Stimulated activated CD4-positive, alpha-beta T cell treated with anti-CD3 and anti-CD28 coated beads, Interleukin-2, amount 100 ng/mL, for 4 hours (primary cell): ENCODE measurements at places on chromosomes 5 and 9.

- no peak for DNase-seq
These were observed 14.8 kb upstream of the MEF2C start for GRCh38 chr5:88897748-88898147.

DNA sequence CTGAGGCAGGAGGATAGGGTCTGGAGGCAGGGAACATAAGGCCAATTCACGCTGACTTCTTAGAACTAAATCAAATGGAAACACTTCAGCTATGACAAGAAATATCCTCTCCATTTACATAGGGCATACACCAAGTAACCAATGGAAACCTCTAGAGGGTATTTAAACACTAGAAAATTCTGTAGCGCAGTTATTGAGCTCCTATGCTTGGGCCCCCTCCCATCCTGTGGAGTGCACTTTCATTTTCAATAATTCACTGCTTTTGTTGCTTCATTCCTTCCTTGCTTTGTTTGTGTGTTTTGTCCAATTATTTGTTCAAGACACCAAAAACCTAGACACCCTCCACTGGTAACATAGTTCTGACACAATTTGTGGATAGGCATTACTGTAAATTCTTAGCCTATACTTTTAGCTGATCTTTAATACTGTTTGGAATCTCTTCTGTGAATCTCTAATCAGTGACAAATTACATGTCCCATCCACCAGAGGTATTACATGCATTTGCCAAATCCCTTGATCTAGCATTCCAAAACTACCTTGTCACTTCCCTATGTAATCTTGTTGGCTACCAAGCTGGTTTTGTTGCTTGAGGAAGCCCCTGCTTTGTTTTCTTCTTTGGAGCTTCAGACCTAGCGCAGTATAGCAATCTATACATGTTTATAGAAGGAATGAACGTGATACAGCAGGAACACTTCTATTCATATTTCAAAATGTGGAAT, 61.6 kb downstream of the ST8SIA4 start:
- no peak for DNase-seq

DNA sequence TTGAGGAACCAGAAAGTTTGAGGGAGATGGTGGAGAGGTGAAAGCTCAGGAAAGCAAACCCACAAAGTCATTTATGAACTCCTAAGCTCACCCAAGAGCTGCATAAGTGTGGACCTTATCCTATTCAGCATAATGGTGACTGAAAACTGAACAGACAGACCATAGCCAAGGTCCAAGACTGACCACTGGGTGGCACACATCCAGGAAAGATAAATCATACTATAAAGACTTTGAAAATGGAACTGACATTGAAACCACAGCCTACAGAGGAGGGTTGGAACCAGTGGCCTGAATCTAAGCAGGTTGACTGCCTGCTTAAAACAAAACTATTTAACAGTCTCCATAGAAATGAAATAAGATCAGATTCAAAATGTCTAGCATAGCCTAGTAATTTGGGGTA, 121.0 kb upstream of the RGS7BP start:
- DNase-seq, result no peak

- DNase-seq, result no peak
These were observed 51.4 kb upstream of the COL15A1 start for GRCh38 chr9:98892288-98892687.

DNA sequence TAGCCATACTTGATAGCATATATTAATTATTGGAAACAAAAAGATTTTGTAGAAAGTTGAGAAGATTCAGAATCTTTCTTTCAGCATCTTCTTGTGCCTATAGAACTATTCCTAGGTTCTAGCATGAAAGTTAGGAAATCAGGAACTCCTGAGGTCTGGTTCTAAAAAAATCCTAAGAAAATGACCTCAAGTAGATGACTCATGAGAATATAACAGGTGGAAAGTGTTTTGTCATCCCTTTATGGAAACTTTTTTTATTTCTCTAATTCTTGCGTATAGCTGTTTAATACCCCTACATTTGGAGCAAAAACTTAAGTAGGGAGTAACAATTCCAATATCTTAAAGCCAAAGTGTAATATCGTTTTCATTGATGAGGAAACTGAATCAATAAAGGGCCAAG, 574.1 kb downstream of the NR2F1-AS1 start:
- no peak for DNase-seq

DNA sequence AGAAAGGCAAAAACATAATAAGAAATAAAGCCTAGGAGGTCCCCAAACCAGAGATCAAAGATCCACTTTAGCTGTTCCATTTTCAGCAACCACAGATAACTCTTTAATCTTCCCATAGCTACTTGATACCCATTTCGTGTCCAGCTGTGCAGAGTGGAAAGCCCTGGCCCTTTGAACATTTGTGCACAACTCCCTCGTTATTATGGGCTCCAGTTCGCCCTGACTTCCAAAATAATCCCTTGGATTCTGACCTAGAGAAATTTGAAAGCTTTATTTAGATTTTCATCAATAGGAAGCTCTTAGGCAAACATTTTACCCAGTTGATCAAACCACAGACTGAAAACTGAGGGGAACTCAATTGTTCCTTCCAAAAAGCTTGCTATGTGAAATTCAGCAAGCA, 4.8 kb downstream of the MYOT start:
- no peak for DNase-seq

DNA sequence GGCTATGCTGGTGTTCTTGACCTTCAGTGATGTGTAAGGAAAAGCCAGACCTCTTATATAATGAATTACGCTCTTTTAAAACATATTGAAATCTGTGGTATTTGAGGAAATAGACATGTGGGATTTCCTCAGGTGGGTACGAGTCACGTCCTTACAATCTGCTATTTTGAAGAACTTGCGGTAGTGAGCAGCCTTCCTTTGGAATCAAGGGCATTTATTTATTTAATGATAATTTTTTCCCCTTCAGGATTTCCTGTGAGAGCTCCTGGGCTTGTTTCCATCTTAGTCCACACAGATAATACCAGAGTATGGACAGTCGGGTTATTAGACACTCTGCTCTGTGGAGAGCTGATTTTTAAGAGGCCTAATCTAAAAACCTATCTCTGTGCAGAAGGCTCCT, 167.9 kb downstream of the ARHGEF28 start:
- no peak for DNase-seq

GRCh38 chr9:77170991-77171699, 6.2 kb upstream of the VPS13A start:
- no peak for DNase-seq

- DNase-seq, result no peak
These were observed 167.7 kb downstream of the CCDC192 start for GRCh38 chr5:127870914-127871313.

DNA sequence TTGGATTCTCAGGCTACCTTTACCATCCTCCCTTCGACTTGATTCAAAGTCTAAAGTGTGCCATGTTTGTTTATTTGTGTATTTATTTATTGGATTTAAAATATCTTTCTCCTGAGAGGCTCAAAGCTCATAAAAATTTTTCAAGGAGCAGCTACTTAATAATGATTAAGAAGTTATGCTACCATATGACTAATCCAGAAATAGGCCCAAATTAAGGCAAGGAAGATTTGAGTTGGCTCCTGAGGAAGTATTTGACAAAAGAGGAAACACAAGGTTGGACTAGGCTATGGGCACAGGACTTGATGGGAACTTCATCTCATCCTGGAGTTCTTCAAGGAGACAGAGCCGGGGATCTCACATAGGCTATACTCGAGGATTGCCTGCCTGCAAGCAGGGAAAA, 22.4 kb upstream of the PPP2CA start:
- DNase-seq, result no peak

DNA sequence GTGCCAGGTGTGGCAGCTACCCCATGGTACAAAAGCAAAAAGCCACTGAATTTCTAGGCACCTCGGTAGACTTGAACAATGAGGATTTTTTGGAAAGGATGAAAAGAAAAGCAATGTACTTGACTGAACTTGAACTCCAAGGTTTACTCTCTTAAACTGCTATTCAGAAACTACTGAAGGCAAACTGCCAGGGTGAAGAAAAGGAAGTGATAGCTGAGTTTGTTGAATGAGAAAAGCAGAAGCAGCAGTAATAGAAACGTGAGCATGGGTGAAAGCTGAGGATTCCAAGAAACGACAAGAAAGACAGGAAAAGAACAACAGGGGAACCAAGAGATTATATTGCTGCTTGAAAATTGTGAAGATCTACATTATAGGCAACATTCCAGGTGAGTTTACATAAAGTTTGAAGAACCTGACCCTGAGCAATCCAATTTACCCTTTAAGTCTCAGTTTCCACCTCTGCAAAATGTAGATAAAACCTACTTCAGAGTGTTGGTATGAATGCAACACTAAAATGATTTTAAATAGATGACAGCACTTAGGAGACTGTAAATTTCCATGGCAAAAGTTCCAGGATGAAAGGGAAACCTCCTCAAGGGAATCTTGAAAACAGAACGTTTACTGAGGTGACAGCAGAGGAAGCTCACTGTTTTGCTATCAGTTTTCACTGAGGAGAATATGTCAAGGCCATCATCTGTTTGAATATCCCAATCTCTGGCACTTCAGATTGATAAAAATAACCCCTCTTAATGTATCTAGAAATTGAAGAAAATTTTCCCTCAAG, 245.8 kb downstream of the SPATA31D1 start:
- no peak for DNase-seq
